EH (cell line): ENCODE measurements at places on chromosomes 5 and 9.

- no peak for DNase-seq
Observed at GRCh38 chr5:156181656-156182055, 145.3 kb upstream of the SGCD start.

- no peak for DNase-seq
Observed at GRCh38 chr5:126100767-126101166, 322.4 kb upstream of the GRAMD2B start.

- DNase-seq: no peak
Observed at GRCh38 chr5:9958914-9959313, 290.8 kb downstream of the ATPSCKMT start.

DNA sequence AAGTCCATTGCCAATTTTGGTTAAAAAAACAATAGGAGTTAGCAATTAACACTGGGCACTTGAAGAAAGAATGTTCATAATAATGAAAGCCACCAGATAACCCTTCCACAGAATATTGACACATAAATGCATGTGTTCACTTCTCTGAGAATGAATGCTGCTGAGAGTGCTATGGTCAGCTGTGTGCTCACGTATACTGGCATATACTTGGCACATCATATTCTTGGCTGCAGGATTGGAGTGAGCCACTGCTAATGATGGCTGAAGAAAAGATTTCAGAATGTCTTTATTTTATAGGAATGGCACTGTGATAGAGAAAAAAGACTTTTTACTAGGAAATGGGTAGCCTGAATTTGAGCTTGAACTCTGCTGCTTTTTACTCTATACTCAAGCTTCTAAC, 46.0 kb upstream of the SMARCA2 start:
- no peak for DNase-seq

GRCh38 chr5:118533156-118533555, 455.2 kb downstream of the DTWD2 start:
- DNase-seq: no peak

- DNase-seq: peak; percentile 34
Observed at GRCh38 chr9:70127540-70128416, 84.1 kb downstream of the MAMDC2 start.

GRCh38 chr5:163496286-163496685, 9.1 kb upstream of the MAT2B start:
- peak; percentile 50 for DNase-seq

DNA sequence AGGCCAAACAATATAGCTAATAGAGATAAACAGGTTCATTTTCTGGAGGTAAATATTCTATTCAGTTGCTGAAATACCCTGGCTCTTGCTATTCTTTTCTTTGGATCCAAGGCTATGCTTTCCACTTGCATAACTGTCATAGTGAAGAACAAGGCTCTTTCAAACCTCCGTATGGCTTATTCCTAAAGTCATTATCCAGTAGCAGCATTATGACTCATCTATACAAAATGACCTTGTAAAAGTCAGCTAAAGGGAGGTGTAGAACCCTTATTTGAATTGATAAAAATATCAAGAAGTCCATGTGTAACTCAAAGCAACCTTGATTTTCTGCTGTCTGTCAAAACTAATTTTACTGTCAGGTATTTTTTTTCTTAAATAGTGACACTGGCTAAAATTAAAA, 447.8 kb downstream of the PLK2 start:
- peak; percentile 47 for DNase-seq

DNA sequence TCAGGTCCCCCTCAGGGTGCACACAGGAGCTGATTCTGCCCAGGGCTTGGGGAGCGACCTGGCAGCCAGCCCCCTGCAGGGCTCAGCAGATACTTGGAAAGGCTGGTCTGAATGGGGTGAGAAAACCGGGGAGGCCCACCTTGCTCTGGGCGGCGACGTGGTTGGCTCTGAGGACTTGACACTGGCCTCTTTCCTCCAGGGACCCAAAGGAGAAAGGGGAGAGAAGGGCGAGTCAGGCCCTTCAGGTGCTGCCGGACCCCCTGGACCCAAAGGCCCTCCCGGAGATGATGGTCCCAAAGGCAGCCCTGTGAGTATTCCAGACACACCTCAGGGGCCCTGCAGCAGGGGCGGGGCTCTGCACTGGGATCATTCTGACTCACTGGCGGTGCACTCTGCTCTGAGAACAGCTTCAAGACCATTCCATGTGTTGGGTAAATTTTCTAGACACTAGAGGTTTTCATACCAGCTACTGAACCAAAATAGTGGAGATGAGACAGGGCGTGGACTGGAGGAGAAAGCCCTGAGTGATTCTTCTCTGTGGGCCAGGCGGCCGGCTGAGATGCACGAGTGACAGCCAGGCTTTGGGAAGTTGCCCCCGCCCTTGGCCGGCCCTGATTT, 65.9 kb upstream of the FCN2 start:
- peak; percentile 76 for DNase-seq

GRCh38 chr5:9348401-9348996, 197.4 kb downstream of the SEMA5A start:
- peak; percentile 99 for DNase-seq

- peak; percentile 51 for DNase-seq
Observed at GRCh38 chr5:142197098-142197497, 88.5 kb downstream of the NDFIP1 start.

- no peak for DNase-seq
Observed at GRCh38 chr5:157598350-157598936, 22.9 kb upstream of the ADAM19 start.

DNA sequence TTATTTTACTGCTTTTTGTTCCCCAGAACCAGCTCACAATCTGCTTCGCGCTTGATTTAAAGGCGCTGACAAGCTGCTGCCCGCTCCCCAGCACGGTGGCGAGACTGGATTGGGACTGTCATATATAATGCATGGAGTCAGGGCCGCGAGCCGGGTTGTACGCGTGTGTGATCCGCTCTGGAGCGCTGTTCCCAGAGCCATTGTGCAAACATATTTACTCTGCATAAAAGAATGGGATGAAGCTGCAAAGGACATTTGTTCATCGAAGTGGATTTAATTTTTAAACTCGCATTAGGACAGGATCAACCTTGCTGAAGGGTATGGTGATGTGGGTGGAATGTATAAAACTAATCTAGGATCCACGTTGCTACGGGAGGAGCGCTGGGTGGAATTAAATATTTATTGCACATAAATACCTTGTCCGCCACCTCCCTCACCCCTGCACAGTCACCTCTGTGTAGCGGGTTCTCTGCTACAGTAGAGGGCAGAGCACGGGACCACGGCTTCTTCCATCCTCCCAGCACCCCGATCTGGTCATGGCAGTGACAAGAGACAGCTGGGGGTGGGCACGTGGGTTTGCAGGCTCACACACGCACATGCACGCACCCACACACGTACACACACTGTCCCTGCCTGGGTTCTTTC, 18.1 kb upstream of the FCN1 start:
- DNase-seq: no peak
